ENCODE measurements at places on chromosomes 2 and 18.

- DNase-seq, result no peak
Measured at GRCh38 chr18:48832938-48833700, 117.6 kb downstream of the SMAD7 start.

DNA sequence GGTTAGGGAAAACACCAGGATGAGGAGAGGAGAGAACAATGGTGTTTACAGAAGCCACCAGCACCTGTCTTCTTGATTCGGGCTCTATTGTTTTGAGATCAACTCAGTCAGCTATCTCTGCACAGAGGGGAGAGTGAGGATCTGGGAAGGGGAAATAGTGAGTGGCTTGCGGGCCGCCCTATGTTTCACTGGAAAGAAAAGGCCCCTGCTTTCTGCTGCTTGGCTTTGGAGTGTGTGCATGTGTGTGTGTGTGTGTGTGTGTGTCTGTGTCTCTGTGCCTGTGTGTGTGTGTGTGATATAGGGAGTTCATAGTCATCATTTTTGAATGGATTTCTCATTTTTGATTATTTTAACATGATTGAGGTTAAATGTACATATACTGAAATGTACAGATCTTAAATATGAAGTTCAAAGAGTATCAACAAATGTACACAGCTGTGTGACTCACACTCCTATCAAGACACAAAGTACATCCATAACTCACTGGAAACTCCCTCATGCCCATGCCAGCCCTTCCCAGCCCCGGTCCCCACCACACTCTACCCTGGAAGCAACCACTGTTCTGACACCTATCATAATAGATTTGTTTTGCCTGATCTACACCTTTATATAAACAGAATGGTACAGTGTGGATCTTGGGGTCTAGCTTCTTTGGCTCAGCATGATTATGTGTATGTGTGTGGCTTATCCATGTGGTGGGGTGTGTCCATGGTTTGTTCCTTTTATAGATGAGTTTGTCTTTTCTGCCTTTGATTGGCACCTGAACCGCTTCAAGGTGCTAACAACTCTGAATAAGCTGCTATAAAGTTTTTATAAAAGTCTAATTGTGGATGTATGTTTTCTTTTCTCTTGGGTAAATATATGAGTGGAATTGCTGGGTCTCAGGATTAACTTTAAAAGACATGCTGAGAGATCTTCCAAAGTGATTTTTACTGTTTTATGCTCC is 258.3 kb downstream of the SETBP1 start:
- DNase-seq, result no peak

- no peak for DNase-seq
Measured at GRCh38 chr2:134985061-134985460, 62.2 kb downstream of the MAP3K19 start.

DNA sequence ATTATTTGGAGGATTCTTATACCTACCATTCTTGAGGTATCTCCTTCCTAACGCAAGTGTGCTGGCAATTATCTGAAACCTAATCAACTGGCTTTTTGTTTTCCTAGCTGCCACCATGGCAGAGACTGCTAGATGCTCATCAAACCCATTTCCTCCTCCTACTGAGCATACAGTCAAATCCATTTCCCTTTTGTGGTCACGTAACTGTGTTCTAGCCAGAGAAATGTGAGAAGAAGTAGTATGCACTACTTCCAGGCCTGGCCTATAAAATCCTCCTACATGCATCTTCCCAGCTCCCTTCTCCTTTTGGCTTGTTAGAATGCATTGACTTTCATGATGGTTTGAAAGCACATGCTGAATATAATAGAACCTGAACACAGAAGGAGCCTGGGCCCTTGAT is 494.1 kb upstream of the MEIS1 start:
- DNase-seq, result no peak

DNA sequence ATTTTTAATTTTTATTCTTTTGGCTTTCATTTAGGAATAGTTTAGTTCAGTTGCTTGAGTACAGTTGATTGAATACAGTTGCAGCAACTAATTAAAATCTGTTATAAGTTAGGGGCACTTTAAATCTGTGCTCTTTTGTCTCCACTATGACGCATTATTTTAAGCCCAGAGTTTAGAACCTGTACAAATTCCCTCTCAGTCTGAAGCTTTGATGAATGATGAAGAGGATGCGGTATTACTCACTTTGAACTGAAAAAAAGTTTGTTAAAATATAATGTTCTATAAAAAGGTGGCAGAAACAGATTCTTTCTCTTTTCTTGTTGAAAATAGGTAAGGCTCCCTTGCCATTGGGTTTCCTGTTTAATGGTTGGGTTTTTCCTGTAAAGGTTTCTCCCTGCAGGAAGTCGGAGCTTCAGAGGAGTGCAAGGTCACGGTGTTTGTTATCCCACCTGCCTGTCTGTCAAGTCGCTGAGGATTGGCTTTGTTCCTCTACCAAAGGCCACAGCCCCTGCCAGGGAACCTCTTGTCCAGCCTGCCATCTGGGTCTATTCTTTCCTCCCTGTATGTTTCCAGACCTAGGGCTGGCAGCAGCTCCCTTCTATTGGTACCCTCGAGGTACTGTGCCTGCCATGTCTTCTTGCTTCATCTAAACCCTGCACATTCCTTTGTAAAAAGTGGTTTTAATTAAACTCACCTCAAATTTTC is 43.8 kb upstream of the FN1 start:
- DNase-seq, result no peak

DNA sequence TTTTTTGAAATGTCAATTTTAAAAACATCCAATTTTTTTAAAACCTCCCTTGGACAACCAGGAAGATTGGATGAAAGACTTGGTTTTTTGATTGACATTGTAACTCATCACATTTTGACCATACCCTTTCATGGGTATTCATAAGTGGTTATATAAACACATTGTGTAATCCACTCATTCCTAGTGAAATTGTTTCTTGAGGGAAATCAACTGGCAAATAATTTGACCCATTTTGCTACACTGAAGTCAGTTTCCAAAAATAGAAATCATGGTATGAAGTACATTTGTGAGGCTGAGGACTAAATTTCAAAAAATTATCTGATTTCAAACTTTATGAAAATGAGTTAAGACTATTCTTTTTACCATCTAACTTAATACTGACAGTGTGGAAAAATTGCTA is 31.5 kb downstream of the FBXO48 start:
- DNase-seq, result no peak

- no peak for DNase-seq
Measured at GRCh38 chr2:221529943-221530652, 42.0 kb downstream of the EPHA4 start.

GRCh38 chr2:128405981-128406613 is 87.4 kb upstream of the HS6ST1 start:
- DNase-seq, result no peak

DNA sequence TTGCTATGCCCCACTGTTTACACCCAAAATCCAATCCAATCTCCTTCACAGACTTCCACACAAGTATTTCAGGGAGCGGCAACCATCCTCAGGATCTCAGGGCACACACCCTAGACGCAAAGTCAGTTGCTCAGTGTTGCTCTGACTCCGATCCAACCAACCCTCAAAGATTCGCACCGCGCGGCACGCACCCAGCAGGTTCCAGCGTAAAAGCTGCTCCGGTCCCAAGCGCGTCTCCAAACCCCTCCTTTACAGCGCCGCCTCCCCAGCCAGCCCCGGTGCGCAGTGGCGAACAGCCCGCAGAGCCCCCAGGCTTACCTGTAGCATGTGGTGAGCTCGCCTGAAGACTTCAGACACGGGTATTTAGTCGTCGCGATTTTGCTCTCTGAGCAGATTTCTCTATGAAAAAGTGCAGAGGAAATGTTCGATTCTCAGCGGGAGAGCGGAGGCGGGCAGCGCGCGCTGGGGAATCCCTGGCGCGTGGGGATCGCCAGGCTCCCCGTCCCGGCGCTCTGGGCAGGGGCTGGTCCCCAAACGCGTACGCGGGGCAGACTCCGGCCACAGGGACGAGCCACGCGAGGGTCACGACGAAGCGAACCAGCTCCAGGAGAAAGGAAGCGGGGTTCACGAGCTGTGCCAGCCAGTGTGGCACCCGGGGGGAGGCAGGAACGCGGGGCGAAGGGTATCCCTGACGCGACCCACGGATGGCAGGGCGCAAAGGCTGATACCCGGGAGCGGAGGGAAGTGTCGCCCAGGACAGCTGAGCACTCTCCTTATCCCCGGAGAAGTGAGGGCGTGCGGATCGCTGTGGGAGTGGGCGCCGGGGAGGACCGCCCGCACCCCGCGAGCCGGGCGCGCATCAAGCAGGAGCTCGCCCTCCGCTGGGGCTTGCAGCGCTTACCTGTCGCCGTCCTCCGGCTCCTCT is 650 bp downstream of the CCBE1 start:
- DNase-seq, result no peak

DNA sequence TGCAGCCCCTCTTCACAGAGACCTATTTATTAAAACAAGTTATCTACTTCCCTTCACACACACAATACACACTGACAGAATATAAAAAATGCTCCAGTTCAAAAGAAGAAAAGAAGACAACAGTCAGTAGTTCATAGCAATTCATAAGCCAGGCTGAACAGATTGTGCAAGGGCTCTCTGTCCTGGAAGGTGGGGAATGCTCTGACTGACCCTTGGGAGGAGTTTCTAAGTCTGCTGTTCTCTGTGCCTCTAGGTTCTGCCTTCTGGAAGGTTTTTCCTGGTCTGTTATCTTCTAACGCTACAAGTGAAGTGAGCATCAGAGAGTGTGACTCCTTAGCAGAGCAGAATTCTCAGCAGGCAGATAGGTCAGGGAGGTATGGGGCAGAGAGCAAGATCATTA is 35.7 kb downstream of the SP3 start:
- no peak for DNase-seq

DNA sequence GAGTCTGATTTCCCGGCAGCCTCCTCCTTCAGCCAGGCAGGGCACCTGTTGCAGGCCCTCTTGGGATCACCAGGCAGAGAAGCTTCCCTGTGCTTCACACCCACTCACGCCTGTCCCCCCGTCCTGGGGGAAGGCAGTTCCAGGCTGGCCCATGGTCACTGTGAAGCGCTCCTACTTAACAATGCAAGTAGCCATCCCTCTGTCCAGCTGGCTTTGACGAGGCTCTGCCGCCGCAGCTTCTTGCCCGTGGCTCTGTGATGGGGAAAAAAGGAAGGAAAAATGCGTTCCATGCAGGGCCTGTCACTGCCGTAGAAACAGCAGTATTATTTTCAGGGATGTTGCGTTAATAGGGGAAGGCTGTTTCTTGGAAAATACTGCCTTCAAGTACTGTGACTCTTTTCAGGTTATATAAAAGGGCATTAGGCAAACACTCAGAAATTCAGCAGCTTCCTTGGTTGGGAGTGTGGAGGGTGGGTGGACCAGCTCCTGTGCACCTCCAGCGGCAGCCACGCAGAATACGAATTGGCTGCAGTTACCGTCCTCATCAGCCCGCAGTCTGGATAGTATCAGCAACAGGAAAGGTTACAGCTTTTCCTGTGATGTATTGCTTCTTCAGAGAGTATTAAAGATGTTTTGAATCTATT is 232.3 kb downstream of the KLHL29 start:
- no peak for DNase-seq

DNA sequence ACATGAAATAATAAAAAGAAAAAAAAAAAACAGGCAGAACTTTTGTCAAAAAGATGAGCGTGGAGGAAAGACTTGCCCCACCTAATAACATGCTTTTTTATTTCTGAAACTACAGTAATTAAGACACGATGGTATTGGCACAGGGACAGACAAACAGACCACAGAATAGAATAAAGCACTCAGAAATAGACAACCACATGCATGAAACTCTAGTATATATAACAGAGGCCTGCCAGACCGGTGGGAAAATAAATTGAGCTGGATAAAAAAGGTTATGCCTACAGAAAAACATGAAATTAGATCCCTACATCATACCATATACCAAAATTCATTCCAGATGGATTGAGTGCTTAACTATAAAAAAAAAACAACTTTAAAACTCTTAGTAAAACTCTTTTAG is 163.1 kb downstream of the NRP2 start:
- no peak for DNase-seq

GRCh38 chr2:134127496-134127895 is 126.4 kb upstream of the MGAT5 start:
- DNase-seq, result no peak

- DNase-seq, result no peak
Measured at GRCh38 chr2:67378555-67378954, 18.6 kb upstream of the ETAA1 start.

DNA sequence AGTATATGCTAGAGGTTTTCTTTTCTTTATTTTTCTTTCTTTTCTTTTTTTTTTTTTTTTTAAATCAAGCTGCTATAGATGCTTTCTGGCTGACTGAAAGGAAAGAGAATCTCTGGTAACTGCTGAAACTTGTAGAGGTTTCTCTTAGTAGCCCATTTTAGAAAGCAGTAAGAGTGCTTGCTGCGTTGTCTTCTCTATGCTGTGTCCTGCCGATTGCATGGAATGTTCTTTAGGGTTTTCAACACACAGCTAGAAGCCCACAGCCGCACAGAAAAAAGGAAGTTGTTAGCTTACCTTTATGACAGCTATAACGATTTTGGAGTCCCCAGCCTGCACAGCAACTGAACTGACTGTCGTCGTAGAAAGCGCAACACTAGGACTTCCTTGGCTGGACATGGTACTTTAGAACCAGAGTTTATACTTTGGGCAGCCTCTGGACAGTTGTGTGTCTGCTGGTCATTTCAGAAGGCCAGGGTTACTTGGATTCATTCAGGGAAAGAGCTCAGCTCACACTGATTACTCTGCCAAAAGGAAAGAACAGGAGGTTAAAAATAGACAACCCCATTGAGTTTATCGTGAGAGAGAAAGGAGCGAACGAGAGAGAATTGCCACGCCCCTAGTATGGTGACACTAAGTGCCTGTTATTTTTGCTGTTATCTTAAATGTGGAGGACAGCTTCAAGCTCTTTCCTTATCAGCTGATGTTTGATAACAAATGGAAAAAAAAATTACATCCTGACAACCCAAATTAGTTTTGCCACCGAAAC is at the start of gene CCDC141:
TSS of gene CCDC141 (minus strand) at position 592 of the 766 bp plus-strand sequence. CDS start at position 396, 196 bp downstream.
- DNase-seq, result no peak

- DNase-seq, result no peak
Measured at GRCh38 chr2:158213773-158214172, 112.1 kb downstream of the UPP2 start.

Data from stimulated activated CD4-positive, alpha-beta T cell treated with anti-CD3 and anti-CD28 coated beads, Interleukin-1b, Interleukin-23, amount 100 ng/mL, for 24 hours (primary cell).